ENCODE measurements at places on chromosomes 5 and 9.

- no peak for DNase-seq
Observed at GRCh38 chr9:32069169-32069813, 315.2 kb upstream of the ACO1 start.

- DNase-seq: no peak
Observed at GRCh38 chr9:97366889-97367288, 45.0 kb upstream of the TDRD7 start.

- no peak for DNase-seq
Observed at GRCh38 chr9:6764523-6764922, 6.8 kb downstream of the KDM4C start.

DNA sequence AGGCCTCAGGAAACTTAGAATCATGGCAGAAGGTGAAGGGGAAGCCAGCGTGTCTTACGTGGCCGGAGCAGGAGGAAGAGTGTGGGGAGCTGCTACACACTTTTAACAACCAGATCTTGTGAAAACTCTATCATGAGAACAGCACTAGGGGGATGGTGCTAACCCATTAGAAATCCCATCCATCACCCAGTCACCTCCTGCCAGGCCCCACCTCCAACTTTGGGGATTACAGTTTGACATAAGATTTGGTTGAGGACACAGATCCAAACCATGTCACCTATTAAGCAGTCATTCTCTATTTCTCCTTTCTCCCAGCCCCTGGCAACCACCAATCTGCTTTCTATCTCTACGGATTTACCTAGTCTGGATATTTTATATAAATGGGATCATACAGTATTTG is 26.9 kb downstream of the PBX3 start:
- DNase-seq: no peak

DNA sequence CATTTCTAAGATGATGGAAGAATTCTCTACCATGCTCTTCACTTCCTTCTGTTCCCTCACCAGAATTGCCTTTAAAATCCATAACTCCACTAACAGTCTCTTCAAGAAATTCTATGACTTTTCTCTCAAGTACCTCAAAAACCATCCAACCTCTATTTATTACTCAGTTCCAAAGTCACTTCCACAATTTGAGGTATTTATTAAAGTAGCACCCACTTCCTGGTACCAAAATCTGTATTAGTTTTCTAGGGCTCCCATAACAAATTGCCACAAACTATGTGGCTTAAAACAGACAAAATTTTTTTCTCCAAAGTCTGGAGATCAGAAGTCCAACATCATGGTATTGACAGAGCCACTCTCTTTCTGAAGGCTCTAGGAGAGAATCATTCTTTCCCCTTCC is 4.9 kb upstream of the SPTLC1 start:
- DNase-seq: no peak

DNA sequence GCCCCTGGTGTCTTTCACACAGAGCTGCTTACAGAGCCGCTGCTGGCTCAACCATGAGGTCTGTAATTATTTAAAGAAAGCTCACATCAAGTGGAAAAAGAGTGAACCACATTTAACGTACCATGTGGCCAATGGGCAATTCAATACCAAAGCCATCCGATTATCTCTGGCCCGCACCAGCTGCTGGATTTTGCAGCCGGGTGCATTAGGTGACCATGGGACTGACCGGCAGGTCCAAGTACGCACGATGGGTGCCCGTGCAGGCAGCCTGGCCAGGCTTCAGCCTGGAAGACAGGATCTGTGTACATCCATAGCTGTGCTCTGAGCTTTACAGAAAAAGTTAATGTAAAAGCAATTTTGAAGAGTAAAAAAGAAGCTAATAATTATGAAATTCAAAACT is 20.5 kb downstream of the PPARGC1B start:
- no peak for DNase-seq

DNA sequence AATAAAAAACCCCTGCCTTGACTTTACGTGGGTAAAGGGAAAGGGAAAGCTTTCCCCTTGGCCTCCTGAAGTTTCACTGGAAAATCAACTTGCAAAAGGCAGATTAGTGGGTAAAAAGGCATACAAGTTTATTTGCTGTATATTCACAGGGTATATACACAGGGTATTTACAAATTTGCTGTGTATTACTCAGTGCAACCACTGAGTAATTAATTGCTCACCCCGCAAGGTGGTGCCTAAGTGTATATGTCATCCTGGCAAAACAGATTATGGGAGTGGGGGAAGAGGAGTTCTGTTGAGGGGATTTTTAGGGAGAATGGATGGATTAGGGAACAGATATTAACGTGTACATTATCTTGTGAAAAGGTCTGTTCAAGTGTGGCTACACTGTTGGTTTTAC is 7.1 kb upstream of the RARS1 start:
- no peak for DNase-seq

- no peak for DNase-seq
Observed at GRCh38 chr9:7827792-7828191, 28.2 kb upstream of the DMAC1 start.

DNA sequence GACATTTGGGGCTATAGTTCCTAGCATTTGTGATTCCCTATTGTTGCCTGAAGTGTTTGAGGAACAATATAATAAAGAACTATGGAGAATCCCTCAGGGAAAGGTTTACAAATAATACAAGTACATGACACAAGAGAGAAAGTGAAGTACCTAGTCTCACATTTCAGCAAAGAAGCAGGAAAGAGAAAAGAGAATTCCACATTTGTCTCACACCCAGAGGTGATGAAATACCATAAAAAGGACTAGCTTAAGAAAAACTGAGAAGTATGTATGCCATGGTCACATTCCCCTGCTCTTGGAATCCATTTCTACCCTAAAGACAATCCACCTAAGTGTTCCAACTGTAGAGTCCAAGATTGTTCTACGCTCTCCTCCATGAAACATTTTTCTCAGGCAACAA is 79.0 kb upstream of the TARS1 start:
- no peak for DNase-seq

DNA sequence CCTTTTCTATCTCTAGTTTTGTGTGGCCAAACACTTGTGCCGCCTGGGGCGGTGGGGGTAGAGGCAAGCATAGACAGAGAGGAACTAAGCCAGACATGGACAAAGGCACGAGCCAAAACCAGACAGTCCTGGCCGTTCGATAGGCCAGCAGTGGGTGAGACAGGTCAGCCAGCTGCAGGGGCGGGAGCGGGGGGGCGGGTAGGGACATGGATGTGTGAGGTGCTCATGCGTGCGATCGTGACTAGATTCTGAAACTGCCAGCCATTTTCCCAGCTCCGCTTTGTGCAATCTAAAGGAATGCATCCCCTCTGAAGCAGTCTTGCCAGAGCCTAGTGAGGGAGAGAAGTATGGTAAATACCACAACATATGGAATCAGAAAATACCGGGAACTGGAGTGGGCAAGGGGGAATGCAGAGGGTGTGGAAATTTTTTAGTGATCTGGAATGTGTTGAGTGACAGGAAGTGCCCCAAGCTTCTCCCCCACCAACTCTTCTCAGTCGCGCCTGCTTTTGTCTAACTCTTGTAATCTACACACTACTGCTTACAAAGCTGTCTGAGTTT is 111.9 kb downstream of the NR6A1 start:
- DNase-seq: peak; percentile 1

- peak; percentile 54 for DNase-seq
Observed at GRCh38 chr5:94849821-94850736, 231.6 kb downstream of the SLF1 start.

- no peak for DNase-seq
Observed at GRCh38 chr5:152534641-152535040, 129.6 kb upstream of the NMUR2 start.

GRCh38 chr9:80926611-80927010 is 762.7 kb downstream of the TLE1 start:
- DNase-seq: no peak

DNA sequence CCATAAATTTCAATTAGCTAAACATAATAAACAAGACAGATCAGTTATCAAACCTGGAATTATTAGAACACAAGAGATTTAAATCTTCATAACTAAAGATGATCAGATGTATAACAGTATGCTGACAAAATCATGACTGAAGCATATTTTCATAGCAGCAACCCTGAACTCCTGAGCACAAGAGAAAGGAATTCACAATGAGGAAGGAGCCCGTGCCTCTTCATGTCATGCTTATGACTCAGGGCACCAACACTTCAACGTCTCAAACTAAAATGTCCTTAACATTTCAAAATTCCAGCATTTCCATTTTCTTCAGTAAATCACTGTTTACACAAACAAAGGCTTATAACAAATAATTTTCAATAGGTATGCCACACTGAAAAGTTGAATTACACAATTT is 6.7 kb downstream of the AP3B1 start:
- DNase-seq: no peak

DNA sequence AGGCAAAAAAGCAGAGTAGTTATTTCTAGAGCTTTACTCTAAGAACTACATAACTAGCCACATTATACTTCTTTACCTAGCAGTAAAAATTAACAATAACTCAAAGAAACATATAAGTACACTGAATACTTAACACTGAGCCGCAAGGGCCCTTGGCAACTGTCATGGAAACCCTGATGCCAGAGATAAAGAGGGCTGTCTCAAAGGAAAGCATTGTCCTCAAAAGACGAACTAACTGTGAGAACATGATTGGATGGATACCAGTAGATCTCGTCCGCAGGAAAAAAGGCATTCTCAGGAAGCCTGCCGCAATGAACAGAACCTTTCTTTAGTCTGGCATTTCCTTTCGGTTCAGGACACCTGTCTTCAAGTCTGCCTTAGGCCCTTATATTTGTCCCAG is 379.0 kb upstream of the SLC30A5 start:
- no peak for DNase-seq

DNA sequence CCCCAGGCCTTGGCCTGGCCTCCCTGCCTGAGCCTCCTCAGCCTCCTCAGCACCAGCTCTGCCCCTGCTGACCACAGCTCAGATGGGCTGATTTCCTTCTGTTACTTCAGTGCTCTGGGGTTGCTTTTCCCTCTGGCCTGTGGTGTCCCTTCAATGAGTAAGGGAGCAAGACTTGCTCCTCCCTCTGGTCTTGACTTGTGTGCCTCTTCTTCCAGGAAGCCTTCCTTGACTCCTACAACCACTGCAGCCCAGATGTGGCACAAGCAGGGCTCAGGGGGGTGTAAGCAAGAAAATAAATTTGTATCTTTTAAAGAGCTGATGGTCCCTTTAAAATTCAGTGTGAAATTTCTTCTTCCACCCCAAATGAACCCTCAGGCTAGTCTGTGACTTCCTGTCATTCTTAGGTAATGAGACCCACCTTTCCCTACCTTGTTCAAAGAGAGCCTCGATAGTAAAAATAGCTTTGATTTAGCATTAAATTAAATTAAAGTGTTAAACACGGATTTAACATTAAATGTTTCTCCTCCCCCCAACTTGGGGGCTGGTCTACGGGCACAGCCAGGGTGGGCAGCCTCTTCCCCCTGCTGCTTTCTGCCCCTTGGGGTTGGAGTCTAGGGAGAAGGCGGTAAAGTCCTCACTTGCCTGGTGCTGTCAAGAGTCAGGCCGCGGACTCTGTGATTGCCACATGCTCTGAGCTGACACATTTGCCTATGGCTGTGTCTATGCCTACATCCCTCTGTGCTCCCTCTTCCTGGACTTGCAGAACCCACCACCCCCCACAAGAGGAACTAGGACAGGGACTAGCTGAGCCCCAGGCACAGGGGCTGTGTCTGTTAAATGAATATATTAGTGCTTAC is 64.5 kb downstream of the OLFM1 start:
- no peak for DNase-seq

DNA sequence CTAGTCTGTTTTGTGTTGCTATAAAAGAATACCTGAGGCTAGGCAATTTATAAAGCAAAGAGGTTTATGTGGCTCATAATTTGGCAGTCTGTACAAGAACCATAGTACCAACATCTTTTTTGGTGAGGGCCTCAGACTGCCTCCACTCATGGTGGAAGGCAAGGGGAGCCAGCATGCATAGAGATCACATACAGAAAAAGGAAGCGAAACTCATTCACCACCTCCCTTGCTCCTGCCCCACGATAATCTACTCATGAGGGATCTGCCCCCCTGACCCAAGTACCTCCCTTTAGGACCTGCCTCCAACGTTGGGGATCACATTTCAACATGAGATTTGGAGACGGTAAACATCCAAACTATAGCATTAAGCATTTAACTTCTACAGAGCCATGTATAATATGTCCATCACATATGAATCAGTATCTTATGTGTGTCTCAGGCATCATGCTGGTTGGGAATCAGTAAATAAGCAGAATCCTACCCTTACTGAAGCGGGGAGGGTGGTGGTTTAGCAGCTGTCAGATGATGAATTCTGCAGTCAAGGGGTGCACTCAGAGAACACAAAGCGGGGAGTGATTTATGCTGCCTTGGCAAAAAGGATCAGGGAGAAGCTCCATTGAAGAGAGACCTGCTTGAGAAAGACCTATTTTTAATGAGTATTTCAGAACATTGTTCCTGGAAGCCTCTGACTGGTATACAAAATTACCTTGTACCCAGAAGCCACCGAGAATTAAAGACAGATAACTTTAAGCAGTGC is 34.8 kb downstream of the HMGXB3 start:
- no peak for DNase-seq

DNA sequence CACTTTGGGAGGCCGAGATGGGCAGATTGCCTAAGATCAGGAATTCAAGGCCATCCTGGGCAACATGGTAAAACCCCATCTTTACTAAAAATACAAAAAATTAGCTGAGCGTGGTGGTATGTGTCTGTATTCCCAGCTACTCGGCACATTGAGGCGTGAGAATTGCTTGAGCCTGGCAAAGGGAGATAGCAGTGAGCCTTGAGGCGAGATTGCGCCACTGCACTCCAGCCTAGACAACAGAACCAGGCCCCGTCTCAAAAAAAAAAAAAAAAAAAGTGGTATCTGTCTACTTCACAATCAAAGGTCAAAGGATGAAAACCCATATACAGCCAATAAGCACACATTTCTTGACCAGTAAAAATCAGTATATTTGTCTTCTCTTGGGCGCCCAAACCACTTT is 728.5 kb upstream of the ADAMTS16 start:
- no peak for DNase-seq

GRCh38 chr9:93191354-93191660 is 7.4 kb downstream of the WNK2 start:
- no peak for DNase-seq

DNA sequence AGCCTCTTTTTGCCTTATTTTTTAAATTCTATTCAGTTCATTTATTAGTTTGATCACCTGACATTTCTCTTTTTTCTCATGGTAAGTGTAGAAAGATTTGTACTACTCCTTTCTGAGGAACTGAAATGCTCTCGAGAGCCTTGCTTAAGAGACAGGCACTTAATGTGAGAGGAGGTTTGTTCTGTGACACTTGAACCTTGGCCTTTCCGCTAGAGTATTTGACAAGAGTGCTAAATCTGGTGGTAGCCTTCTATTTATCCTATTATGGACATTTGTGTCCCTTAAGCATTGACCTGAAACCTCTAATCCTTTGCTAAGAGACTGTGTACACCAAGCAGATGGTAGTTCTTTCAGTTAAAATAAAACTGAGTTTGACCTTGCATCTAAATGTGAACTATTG is 805.0 kb upstream of the PTPRD start:
- no peak for DNase-seq

DNA sequence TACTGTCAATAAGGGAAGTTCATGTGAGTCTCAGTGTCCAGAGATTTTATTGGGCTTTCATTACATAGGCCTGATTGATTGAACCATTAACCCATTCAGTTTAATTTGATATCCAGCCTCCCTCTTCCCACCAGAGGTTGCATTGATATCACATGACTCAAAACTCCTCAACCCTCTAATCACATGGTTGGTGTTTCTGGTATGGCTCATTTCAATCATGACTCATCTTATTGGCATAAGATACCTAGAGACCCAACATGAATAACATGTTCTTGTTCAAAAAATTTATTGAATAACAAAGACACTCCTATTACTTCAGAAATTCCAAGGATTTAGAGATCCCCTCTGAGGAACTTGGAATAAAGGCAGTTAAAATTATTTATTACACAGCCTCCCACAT is 982.2 kb downstream of the TLE1 start:
- no peak for DNase-seq

- no peak for DNase-seq
Observed at GRCh38 chr5:125033602-125034001, 287.2 kb upstream of the ZNF608 start.
